GM13976 (cell line): ENCODE measurements at places on chromosomes 2 and 18.

DNA sequence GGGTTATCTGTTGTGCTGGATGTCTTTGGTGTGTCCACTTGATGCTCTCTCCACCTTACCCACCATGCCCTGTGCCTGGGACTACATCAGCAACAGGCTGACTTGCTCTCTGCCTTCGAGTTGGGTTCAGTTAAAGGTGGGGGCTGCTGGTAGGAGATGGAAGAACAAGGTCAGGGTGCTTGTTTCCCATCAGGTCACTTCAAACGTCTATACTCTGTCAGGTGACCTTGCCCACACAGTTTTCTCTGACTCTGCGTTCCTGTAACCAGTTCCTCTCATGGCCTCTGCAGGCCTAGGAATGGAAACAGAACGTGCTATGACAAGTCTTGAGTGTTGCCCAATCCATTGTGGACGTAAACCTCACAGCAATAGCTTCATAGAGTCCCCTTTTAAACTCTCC, 38.4 kb upstream of the PAPOLG start:
- DNase-seq, result no peak

- no peak for DNase-seq
Observed at GRCh38 chr2:71453404-71454220, at the start of gene DYSF. Gene DYSF (plus strand): TSS chr2:71453561.

- DNase-seq, result no peak
Observed at GRCh38 chr2:188964976-188965546, 9.1 kb upstream of the COL3A1 start.

GRCh38 chr2:177639262-177639914, 246.8 kb downstream of the AGPS start:
- DNase-seq, result no peak

DNA sequence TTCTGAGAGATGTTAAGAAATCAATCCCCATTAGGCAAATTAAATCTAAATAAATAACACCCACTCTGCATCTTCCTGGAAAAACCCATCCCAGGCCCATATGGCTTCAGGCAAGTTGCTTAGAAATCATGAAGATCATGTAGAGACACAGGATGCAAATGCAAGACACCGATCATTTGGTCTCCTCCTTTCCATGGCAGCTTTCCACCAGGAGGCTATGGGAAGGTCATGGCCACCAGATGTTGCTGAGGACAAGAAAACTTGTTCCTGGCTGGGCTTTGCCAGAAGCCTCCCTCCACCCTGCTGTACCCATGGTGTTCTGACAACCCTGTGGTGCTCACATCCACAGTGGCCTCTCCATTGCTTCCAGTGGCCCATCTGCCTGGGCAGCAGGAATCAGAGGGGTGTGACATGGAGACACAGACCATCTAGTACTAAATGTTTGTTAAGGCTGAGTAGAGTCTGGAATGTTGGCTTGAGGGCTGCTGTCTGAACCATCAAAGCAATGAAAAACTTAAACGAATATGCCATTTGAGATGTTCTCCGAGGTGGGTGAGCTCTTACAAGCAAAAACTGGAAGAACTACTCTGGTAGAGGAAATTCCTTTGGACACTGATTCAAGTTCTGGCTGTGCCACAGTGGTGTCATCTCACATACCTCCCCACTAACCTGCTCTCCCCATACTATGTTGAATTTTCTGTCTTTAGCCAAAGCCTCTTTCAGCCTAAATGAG, 293.2 kb downstream of the TNS1 start:
- no peak for DNase-seq

DNA sequence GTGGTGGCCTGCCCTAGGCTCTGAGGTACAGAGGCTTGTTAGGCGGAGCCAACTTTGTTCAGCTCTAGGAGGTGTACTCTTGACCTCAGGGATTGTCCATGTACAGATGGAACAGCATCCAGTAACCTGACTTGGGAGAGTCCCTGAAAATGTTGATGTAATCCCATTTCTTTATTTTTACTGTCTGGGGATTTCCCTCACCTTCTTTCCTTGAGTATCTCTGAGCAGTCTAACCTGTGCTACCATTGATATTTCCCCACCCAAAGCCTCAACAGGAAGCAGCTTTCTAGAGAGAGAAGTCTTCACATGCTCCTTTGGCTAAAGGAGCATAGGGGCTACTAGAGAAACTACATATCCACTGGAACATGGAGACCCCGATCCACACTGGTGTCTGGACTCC, 10.4 kb downstream of the IL36A start:
- no peak for DNase-seq

- DNase-seq, result peak; percentile 50
Observed at GRCh38 chr2:109031476-109032228, 42.6 kb upstream of the EDAR start.

DNA sequence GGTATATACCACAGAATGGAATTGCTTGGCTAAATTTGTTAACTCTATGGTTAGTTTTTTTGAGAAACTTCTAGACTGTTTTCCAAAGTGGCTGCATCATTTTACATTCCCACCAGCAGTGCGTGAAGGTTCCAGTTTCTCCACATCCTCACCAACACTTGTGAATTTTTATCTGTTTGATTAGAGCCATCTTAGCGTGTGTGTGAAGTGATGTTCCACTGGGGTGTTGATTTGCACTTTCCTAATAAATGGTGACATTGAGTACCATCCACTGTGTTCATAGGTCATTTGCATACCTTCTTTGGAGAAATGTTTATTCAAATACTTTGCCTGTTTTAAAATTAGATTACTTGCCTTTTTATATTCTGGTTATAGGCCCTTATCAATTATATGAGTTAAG, 37.5 kb upstream of the HS6ST1 start:
- no peak for DNase-seq

- DNase-seq, result no peak
Observed at GRCh38 chr18:5519448-5520298, 24.1 kb downstream of the EPB41L3 start.

GRCh38 chr2:47908682-47909081, 2.4 kb upstream of the FBXO11 start:
- DNase-seq, result no peak

DNA sequence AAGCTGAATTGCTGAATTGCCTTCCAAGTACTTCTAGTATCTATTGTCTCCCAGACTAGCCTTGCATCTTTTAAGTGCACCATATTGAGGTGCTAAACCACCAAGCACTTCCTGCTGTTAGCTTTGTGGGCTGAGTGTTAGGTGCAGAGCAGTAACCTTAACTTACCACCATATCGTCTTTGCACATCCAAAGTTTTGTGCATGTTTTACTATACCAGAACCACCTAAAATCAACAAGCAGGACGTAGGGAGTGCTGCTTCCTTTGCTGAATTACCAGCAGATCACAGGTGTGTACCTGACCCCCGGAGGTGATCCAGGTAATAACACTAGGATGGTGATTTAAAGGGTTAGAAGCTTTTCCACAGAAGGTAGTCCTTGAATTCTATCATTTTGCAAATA, 359.9 kb upstream of the HNRNPA3 start:
- DNase-seq, result no peak

DNA sequence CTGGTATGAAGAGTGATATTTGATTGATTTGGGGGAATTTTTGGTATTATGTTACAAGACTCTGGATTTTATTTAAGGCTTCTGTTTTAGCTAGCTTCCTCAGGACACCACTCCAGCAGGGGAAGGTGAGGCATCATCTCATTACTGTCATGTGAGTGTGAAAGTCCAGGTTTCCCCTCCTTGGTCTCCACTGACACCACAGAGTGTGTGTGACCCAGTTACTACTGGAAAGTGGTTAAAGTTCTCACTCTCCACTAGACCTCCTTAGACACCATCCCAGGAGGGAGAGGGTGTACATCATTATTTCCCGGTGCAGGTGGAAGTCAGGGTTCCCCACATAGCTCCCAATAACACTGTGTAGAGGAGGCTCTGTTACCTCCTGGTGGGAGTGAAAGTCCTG, 35.8 kb upstream of the EPG5 start:
- DNase-seq, result no peak

- DNase-seq, result peak; percentile 34
Observed at GRCh38 chr2:212777020-212777491, 238.5 kb upstream of the ERBB4 start.

GRCh38 chr2:195037045-195037444, 620.0 kb upstream of the SLC39A10 start:
- DNase-seq, result no peak

DNA sequence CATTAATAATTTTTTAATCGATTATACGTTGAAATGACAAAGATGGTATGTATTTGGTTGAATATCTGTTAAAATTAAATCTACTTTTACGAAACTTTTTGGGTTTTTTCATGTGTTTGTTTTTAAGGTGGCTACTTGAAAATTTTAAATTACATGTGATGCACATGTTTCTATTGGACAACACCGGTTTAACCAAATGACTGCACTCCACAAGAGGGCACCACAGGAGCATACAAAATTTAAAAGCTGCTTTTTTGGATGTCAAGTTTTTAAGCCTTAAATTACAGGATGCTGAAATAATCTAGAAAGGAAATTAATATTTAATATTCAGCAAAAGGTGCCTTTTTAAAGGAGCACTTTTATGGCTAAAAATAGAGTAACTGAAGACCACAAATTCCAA, 98.7 kb downstream of the ACVR1 start:
- DNase-seq, result peak; percentile 29

- DNase-seq, result no peak
Observed at GRCh38 chr2:81403508-81403907, 1099.0 kb upstream of the LRRTM1 start.

- no peak for DNase-seq
Observed at GRCh38 chr2:176096243-176096985, 3.2 kb upstream of the HOXD12 start.

GRCh38 chr2:239769554-239770245, 255.4 kb downstream of the NDUFA10 start:
- no peak for DNase-seq

- no peak for DNase-seq
Observed at GRCh38 chr2:46162329-46163097, 134.7 kb upstream of the EPAS1 start.

DNA sequence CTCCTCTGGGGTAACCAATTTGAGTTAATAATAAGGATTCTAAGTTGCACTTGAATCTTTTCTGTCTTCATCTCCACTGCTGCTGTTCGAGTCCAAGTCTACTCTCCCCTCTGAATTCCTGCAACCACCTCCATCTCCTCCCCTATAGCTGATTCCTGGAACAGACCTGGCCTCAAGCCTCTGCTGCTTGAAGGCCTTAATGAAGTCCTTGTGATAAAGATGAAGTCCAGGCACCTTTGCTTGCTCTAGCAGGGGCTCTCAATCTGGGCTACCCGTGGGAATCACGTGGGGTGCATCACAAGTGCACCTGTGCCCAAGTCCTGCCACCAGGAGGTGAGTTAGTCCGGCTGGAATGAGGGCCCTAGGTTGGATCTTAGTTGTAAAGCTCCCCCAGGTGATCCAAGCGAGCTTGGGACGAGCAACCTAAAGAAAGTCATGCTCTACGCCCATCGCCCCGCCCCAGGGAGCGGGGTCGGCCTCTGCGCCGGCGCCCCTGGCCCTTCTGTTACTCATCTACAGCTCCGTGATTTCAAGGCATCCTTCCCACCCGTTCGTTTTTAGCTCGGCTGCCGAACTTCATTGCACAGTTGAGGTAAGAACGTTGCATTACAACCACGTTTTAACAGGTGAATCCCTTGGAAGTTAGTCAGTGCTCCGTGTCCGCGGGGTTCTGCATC, 905 bp upstream of the IAH1 start:
- DNase-seq, result no peak

DNA sequence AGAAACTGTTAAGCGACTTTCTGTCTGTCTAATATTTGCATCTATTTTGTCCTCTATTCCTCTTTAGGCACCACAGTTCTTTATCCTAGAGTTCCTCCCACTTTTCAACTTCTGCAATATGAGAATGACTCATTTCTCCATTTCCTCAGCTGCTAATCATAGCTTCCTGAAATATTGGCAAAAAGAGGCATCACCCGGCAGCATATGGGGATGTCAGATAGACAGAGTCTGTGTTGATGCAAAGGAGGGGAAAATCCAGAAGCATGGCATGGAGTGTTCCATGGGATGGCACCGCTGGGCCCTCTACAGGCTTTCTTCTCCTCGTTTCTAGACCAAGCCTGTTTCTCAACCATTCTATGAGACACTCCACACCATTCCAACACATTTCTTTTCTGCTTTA, 93.4 kb downstream of the DOCK10 start:
- no peak for DNase-seq

DNA sequence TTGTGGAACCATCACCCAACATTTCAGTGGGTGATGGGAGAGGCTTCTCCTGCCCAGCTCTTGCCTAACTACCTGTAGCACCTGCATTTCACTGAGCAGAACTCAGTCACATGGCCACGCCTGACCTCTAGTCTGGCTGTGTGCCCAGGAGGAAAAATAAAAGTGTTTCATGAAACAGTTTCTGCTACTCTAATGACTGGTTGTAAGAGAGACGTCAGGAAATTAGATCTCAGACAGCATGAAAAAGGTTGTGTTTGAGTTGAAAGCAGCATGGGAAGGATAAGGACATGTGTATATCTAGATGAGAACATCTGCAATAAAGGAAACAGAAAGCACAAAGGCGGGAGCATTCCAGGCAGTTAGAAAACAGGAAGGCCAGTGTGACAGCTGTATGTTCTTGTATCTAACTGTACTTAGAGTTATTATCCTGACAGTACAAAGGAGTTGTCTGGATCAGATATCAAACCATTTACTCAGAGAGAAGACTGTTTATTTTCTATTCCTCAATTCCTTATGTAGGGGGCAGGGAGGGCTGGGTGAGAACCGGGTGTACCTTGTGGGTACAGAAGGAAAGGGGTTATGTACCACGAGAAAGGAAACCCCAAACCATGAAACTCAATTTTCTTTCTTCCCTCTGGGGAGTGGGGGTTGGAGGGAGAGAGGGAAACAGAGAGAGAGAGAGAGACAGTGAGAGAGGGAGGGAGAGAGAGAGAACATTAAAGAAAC, 307.4 kb upstream of the VWC2L start:
- DNase-seq, result no peak

DNA sequence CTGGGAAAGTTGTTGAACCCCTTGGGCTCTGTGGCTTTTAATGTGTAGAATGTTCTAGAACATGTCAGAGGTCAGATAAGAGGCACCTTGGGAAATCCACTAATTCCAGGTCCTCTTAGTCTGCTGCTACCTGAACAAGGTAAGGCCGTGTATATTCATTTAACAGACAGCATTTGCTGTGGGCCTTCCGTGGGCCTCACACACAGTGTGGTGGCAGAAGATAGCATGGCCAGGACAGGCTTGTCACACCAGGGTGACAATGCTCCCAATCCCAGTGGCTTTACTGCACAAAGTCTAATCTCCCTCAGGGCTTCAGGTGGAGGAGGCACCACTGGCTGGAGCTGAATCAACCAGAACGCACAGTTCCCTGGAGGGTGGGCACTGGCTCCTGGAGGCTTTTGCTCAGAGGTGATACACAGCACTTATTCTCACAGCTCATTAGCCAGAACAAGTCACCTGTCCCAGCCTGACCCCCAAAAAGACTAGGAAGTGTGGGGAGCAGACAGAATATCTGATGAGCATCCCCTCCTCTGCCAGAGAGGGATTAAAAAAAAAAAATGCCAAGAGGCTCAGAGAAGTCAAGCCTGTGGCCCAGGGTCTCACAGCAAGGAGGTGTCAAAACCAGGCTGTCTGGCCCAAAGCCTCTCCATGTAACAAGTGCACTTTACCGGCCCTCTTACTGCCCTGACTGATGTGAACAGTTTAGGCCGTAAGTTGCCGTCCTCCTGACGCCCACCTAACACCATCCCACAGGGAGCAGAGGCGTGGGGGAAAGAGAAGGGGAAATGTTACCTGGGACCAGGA, 216.9 kb upstream of the RAB6C start:
- DNase-seq, result no peak

GRCh38 chr2:54770676-54771075, 47.2 kb downstream of the EML6 start:
- DNase-seq, result no peak

GRCh38 chr2:9952286-9952737, 819 bp downstream of the GRHL1 start:
- DNase-seq, result no peak

GRCh38 chr2:165114346-165114939, 89.4 kb downstream of the SCN3A start:
- DNase-seq, result no peak

- no peak for DNase-seq
Observed at GRCh38 chr2:32375228-32375892, 18.5 kb downstream of the BIRC6 start.
